ENCODE measurements at places on chromosomes 11 and 22.

- H3K4me1 ChIP-seq = peaks cover 17% of the 10 kb centered on the region
- H3K36me3 ChIP-seq = no peaks in the 10 kb centered on the region
- H3K27me3 ChIP-seq = peaks cover 2% of the 10 kb centered on the region
- DNase-seq = no peak
- no peak overlapping the region for H3K27ac ChIP-seq
These were observed 119.2 kb upstream of the C11orf87 start for GRCh38 chr11:109302591-109303334.

GRCh38 chr11:118171269-118172062 lies 5.0 kb downstream of the SCN2B start:
- H3K36me3 ChIP-seq = no peaks in the 10 kb centered on the region
- peaks cover 11% of the 10 kb centered on the region for H3K27me3 ChIP-seq
- peaks cover 31% of the 10 kb centered on the region for H3K4me1 ChIP-seq
- H3K27ac ChIP-seq = no peak overlapping the region
- peak; percentile 87 for DNase-seq

DNA sequence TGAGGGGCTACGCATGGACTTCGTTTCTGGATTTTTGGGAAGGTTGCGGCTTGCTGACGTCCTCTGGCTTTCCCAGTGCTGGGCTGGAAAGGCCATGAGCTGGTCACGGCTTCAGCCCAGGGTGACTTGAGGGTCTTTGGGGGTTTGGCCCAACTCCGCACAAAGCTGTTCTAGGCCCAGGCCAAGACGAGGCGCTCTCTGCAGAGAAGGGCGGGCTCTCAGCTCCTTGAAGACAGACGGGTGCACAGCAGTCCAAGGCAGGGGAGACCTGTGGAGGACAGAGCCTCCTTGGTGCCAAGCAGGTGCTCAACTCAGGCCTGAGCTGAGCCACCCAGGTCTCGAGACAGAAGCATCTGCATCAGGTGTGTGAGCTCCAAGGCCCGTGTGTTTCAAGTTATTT lies 1003.7 kb downstream of the BRD1 start:
- no peak for DNase-seq
- H3K36me3 ChIP-seq = peaks cover 13% of the 10 kb centered on the region
- H3K4me1 ChIP-seq = no peaks in the 10 kb centered on the region
- H3K27ac ChIP-seq = no peak overlapping the region
- no peak overlapping the region for H3K4me3 ChIP-seq

DNA sequence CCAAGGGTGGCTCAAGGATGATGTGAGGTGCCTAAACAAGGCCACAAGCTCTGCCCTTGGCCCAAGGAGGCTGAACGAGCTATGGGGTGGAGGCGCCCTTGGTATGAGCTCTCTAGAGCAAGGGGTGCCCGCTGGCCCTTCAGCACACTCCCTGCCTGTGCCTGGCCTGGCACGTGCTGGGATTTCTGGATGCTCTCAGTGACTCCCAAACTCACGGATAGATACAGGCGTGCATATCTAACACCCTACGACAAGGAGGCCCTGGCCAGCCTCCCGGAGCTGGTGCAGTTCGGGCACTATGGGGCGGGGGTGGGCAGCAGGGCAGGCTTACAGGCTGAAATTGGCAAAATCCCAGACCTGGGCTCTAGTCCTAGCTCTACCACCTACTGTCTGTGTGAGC lies 30.6 kb downstream of the SCUBE1 start:
- peaks cover 3% of the 10 kb centered on the region for H3K27me3 ChIP-seq
- peak; percentile 7 for DNase-seq
- H3K27ac ChIP-seq = no peak overlapping the region
- H3K36me3 ChIP-seq = no peaks in the 10 kb centered on the region
- no peak overlapping the region for H3K4me3 ChIP-seq

GRCh38 chr11:120958185-120958584 lies 65.7 kb upstream of the TBCEL start:
- H3K27ac ChIP-seq = no peak overlapping the region
- no peak for DNase-seq
- no peaks in the 10 kb centered on the region for H3K36me3 ChIP-seq
- no peak overlapping the region for H3K4me3 ChIP-seq
- H3K4me1 ChIP-seq = peaks cover 9% of the 10 kb centered on the region

GRCh38 chr11:123255909-123256308 lies 60.9 kb upstream of the CLMP start:
- no peak overlapping the region for H3K27ac ChIP-seq
- DNase-seq = no peak
- H3K4me3 ChIP-seq = no peak overlapping the region

DNA sequence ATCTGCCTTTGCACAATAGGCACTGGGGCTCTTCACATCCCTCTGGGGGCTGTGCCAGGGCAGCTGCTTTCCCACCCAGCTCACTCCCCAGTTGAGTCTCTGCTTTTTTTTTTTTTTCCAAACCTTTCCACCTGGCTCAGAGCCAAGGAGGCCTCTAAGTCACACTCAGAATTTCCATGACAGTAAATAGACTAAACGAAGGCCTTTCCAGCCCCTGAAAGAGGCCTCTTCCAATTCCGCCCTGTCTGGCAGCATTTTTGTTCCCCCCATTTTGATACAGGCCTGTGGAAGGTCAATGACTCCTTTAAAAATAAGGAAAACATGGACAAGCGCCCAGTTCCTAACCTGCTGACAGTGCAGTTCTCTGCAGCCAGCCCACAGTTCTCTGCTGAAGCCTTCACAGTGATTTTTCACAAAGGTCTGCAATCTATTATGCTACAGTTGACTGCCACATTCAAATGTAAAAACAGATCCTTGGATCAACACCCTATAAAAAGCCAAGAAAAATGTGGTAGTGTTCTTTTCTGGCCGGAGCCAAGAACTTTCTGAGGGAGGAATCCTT lies 107.5 kb upstream of the SESN3 start:
- peaks cover 48% of the 10 kb centered on the region for H3K4me1 ChIP-seq
- DNase-seq = no peak
- H3K4me3 ChIP-seq = no peak overlapping the region
- no peaks in the 10 kb centered on the region for H3K36me3 ChIP-seq
- H3K27ac ChIP-seq = no peak overlapping the region

DNA sequence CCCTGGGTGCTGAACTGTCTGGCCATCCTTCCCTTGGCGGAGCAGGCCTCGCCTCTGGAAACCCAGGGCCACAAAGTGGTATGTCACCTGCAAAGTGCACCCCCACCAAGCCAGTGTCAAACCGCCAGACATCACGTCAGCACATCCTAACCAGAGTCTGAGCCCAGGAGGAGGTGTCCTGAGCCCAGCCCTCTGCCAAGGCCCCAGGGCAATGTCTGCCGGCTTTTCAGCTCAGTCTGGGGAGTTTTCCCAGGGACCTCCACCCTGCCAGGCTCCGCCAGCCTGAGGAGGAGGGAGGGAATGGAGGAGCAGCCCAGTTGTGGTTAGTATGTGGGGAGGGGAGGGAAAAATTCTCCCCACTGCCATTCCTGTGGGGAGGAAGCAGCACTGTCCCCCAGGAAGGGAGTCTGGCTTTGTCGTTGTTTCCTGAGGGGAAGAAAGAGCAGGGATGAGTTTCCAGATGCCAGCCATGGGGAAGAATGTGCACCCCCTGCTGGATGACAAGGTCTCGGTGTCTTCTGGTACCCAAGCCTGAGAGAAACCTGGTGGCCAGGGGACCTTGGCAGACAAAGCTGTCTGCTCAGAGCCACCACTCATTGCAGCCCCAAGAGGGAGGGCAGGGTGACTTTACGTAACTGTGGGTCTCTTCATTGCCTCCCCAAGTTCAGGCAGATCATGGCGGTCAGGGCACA lies 81.4 kb upstream of the CD82 start:
- H3K27me3 ChIP-seq = no peaks in the 10 kb centered on the region
- H3K4me1 ChIP-seq = no peaks in the 10 kb centered on the region
- DNase-seq = peak; percentile 29
- H3K4me3 ChIP-seq = no peak overlapping the region
- H3K36me3 ChIP-seq = peaks cover 9% of the 10 kb centered on the region

DNA sequence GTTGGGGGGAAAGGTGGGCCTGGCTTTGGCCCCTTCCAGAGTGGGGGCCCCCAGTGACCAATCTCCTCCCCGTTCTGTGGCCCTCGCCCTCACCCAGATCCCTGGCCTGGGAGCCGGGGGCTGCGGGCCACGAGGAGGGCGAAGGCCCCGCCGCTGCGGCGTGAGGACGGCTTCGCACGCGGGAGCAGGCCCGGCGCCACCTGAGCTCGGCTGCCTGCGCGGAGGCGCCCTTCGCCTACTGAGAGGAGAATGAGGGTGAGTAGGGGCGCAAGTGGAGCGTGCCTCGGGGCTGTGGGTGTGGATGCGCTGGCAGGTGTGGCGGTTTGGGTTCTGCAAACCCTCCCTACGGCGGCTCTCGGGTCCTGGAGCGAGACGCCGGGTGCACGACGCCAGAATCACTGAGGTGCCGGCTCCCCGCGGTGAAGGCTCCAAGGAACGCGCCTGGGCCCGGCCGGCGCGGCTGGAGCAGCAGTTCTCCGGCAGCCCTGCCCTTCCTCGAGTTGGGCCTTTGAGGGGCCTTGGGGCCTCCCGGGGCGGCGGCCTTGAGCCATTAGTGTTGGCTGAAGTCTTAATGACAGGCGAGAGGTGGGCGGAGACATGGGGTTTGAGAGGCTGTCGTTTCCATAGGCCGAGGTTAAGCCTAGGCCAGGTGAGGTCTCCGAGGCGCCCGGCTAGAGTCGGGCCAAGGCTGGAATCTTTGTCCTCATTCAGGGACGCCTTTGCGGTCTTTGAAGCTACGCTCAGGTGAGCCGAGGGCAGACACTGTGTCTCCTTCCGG lies 65.3 kb downstream of the CTTN start:
- H3K4me1 ChIP-seq = peaks cover 44% of the 10 kb centered on the region
- peaks cover 7% of the 10 kb centered on the region for H3K27me3 ChIP-seq
- no peaks in the 10 kb centered on the region for H3K36me3 ChIP-seq
- no peak overlapping the region for H3K4me3 ChIP-seq
- H3K27ac ChIP-seq = no peak overlapping the region
- DNase-seq = no peak

GRCh38 chr11:75793966-75794365 lies 21.0 kb upstream of the UVRAG start:
- H3K27me3 ChIP-seq = peaks cover 4% of the 10 kb centered on the region
- no peak for DNase-seq
- no peak overlapping the region for H3K4me3 ChIP-seq
- H3K27ac ChIP-seq = no peak overlapping the region
- H3K36me3 ChIP-seq = no peaks in the 10 kb centered on the region
- H3K4me1 ChIP-seq = peaks cover 1% of the 10 kb centered on the region

- peaks cover 2% of the 10 kb centered on the region for H3K27me3 ChIP-seq
- no peak overlapping the region for H3K27ac ChIP-seq
These were observed 554 bp downstream of the LRRC32 start for GRCh38 chr11:76669901-76670484.
